Cortex of kidney (tissue), 1 donor: ENCODE measurements at places on chromosomes 1 and 21.

DNA sequence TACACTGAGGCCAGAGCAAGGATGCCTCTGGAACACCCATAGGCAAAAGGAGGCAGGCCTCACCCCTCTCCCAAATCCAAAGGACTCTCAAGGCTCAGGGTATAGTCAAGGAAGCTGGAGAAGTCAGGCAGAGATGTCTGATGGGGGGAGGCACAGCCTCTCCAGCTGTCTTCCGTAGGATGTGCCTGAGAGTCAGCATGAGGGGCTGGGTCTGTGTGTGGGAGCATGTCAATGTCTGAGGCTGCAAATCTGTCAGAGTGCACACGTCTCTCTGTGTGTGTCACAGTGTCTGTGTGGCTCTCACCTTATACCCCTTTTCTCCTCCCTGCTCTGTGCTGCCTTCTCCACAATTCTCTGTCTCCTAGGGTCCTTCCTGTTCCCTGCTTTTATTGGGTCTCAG is 4.0 kb downstream of the HPCAL4 start:
- no peak for DNase-seq

DNA sequence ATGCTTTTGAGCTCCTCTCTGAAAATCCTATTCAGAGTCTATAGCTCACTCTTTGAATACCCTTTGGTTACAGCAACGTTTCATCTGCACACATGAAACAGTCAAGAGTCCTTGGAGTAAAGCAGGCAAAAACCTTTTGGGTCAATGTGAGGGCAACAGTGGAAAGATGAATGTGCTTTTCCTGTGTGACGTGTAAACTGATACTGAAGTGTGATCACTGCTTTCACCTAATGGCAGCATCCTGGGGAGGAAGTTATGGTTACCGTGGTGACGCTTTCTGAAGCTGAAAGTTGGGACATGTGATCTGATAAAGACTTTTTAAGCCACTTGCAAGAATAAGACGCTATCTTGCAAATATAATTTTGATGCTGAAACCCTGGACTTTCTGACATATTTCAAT is 160.0 kb downstream of the SEC16B start:
- no peak for DNase-seq

DNA sequence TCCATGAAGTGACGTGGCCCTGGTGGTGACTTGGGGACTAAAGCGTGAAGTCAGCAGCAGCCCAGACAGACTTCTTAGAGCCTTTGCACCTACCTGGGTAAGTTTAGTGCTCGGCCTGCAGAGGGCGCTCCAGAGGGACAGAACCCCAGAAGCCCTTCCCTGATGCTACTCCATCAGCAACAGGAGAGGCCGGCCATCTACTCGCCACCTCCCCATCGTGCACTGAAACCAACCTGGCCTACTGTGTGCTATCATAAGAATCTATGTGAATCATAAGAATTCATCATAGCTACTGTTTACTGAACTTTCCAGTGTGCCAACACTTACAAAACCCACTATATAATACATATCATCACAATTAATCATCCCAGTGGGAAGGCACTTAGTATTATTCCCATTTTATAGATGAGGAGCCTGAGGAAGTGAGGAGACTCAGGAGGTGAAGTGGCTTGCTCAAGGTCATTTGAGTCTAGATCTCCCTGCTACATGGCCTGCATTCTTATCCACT is 7.9 kb upstream of the EDN2 start:
- DNase-seq = no peak

DNA sequence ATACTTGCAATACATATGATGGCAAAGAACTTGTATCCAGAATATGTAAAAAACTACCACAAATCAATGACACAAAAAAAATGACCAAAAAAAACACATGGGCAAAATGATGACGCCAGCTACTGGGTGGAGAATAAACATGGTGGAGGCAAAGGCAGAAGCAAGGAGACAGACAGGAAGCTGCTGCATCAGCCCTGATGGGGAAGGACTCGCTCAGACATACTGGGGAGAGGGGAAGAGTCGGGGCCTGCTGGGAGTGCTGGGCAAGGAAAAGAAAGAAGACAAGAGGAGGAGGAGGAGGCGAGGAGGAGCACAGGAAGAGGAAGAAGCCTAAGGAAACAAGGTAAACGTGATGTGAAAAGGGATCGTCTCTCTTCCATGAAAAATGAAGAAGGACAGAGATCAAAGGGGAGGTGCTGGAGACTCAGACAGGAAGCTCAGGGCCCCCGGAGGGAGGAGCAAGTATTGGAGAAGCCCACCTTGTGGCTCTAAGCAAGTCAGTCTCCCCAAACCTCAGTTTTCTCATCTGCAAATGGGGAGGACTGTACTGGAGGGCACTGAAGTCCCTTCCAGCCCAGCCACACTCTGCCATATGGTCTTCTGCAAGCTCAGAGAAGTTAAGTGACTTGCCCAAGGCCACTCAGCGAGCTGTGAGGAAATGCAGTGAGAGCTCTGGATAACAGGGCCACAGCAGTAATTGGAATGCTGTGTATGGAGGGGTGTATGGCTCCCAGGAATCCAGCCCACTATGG is 24.2 kb downstream of the OLFML2B start:
- no peak for DNase-seq

DNA sequence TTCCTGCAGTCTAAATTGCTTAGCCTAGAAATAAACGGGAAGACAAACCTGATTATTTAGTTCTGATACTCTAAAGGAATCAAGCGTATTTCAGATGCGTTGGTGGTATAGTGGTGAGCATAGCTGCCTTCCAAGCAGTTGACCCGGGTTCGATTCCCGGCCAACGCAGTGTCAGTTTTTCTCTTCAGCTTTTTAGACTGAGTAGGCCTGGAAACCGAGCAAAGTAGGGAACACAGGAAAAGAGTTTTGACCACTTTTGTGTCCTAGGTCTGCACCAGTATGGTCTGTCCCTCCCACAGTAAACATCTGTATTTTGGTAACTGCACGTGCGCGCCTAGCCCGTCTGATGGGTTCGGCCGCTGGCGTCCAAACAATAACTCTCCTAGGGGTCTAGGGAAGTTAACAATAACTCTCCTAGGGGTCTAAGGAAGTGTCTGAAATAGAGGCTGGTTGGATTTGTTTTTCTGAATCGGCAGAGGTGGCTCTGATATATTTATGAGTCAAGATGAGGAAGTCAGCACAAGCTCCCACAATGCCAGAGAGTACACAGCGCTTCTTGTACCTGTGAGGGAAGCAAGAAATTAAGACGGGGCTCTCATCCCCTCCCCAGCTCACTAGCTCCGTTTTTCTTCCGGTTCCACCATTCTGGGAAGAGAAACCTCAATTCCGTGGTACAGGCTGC is 15.6 kb upstream of the HJV start:
- DNase-seq = no peak

- no peak for DNase-seq
Measured at GRCh38 chr1:23908453-23909341, 4.5 kb downstream of the CNR2 start.

- no peak for DNase-seq
Measured at GRCh38 chr1:229567109-229567868, 8.8 kb upstream of the ABCB10 start.

- no peak for DNase-seq
Measured at GRCh38 chr1:114355240-114355639, 155.8 kb downstream of the TRIM33 start.

DNA sequence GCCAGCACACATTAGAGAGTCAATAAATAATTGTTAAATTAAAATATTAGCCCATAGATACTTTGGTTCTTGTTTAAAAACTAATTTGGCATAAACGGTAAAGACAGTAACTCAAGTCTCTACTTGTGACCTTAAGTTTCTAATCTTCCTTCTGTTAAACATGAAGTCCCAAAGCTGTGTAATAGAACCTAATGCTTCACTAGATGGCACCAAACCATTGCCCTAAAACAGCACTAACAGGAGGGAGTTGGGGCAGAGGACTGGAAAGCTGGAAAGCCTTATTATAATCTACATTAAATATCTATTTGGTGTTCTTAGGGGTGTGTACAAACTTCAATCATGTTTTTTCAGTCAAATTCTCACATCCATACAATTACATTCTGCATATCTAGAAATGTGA is 176.7 kb downstream of the OLFM3 start:
- DNase-seq = no peak

- no peak for DNase-seq
Measured at GRCh38 chr1:191022856-191023255, 545.2 kb upstream of the BRINP3 start.

DNA sequence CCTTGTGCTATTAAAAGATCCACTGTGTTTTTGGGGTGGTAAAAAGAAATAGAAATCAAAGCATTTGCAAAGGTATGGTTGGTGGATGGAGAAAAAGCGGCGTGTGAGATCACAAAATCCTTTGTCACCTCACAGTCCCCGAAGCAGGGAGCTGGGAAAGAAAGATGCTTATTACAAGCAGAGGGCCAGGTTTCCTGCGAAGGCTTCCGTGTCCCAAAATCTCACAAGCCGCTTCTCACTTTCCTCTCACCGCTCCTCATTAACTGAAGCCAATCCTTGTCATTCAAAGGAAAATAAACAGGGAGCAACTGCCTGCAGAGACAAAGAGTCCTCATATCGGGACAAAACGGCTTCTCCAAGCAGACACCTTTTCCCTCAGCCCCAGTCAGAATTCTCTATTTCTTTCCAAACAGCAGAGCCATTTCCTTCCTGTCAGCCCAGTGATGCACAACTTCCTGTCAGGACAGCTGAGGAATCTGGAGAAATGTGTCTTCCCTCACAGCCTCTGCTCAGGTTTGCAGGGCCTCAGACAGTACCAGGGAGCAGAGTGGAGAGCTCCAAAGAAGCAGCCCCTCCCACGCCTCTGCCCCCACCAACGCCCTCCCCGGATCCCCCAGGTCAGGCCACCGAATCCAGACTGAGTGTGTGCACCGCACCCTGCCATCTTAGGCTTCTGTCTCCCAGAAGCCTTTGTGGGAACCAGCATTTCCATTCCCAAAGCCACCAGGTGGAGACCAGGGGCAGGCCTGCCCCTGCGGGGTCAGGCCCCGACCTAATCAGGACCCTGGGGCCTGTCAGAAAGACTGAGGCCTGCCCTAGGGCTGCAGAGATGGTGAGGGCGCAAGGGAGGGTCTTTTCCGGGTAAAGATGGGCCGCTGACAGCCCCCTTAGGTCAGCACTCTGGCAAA is 29.6 kb downstream of the KCNN3 start:
- no peak for DNase-seq

DNA sequence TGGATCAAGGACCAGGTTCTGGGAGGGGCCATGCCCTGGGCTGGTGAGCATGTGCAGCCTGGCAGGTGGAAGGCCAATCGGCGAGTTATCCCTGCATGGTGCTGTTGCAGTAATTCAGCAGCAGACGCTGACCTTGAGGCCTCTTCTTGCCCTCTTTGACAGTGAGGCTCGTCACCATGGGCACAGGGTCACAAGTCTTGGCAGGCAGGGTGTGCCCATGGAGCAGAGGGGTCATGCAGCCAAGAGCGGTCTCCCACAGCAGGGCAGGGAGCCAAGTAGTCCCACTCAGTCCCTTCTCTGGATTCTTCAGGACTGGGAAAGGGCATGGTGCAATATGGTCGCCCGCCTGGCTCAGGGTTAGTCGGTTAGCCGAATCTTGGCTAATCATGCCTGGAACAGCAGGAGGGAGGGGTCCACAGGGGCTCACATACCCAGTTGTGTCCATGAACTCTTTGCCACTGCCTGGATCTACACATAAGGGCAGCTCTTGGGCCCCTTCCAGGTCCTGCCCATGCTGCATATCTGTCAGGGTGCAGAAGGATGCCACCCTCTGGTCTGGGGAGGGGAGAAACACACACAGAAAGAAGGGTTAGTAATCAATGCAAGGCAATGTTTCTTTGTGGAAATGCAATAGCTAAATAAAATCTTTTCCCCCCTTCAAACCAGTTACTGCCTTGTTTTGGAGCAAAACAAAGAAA is 226.8 kb downstream of the SIPA1L2 start:
- DNase-seq = no peak

DNA sequence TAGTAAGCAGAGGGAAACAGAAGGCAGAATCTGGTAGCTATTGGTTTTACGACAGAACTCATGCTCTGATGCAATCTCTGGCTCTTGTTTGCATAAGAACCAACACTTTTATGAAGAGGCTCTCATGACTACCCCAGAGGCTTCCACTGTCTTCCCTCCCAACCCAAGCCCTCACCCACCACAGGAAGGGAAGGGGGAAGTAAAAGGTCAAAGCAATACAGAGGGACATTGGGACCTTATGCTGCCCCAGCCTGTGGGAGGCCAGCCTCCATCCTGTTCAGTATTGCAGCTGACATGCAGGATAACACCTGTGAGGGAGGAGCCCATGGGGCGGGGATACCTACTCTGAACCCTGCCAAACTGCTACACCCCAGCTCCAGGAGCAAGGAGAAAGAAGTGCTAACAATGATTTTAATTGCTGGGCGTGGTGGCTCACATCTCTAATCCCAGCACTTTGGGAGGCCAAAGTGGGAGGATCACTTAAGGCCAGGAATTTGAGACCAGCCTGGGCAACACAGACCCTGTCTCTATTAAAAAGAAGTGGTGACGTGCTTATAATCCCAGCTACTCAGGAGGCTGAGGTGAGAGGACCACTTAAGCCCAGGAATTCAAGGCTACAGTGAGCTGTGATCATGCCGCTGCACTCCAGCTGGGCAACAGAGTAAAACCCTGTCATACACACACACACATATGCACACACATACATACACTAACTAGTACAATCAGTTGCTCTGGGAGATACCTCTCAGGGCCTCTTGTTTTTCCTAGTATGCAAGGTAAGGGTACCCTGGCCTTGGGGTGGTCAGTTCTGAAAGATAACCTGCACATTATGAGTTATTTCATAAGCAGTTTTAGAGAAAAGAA is 9.5 kb downstream of the MR1 start:
- no peak for DNase-seq

DNA sequence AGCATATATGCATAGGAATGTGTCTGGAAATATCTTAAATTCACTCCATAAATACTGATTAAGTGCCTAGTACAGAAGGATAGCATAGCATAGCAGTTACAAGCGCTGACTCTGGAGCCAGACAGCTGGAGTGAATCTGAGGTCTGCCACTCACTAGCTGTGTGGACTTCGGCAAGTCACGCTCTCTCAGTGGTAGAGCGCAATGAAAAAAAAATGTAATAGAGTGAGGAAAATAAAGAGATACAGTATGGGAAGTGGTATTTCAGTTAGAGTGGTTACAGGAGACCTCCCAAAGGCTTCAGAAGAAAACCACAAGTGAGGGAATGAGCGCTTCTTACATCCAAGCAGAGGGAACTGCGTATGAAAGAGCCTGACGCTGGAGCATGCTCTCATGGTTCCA is 338.9 kb upstream of the PRMT6 start:
- DNase-seq = no peak

GRCh38 chr1:224524679-224525078 is 90.1 kb upstream of the WDR26 start:
- DNase-seq = no peak

GRCh38 chr21:39000496-39000895 is 182.8 kb downstream of the PSMG1 start:
- no peak for DNase-seq

GRCh38 chr1:225555821-225556220 is 97.1 kb downstream of the ENAH start:
- no peak for DNase-seq

- DNase-seq = no peak
Measured at GRCh38 chr1:225535280-225535679, 107.4 kb upstream of the LBR start.
